ENCODE measurements at places on chromosomes 2 and 18. TPM values are rescaled to one million over a fixed set of nuclear protein-coding genes. Genes with fewer than 3 reads are reported as not detected.

Gene NOSTRIN
- not detected for total RNA-seq

Gene NHEJ1
- 22.0 TPM for total RNA-seq

Gene KIAA2012
- not detected for total RNA-seq

Gene KIF1A
- total RNA-seq = 16.2 TPM

DNA sequence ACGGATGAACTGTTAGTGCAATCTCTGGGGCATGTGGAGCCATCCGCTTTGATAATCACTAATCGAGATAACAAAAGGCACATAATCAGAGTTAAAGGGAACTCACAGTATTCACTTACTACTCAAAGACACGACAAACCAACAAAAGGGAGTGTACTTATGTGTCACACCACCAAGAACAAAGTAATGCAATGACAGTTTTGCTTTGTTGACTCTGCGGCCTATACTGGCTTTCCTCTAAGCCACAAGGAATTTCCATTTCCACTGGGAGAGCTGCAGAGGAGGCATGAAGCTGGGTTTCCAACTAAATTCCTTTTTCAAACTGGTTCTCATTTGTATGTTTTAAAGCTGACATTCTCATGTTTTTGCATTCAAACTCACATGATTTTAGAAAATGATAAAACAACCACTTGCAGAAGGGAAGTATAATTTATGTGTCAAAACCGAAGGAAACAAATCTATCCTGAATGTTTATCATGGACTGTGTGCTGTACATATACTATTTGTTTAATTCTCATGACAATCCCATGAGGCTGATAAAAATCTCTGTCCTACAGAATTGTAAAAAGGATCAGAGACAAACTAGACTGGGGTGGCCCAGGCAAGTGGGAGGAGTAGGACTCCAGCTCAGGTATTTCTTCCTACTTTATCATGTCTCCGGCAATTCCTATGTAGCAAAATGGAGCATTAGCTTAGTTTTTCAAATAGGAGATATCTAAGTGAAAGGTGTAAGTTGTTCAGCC lies 149.6 kb upstream of the SMAD7 start:
- DNase-seq = peak; percentile 79
